NCI-H446 treated with DMSO at 0.1 percent for 48 hours (cell line): ENCODE measurements at places on chromosomes 1 and 21.

- DNase-seq = peak; percentile 54
These were observed at the start of gene VWA1 for GRCh38 chr1:1435106-1435903. TSS of gene VWA1 (plus strand) at chr1:1435690. CDS start at chr1:1435749, 59 bp downstream.

DNA sequence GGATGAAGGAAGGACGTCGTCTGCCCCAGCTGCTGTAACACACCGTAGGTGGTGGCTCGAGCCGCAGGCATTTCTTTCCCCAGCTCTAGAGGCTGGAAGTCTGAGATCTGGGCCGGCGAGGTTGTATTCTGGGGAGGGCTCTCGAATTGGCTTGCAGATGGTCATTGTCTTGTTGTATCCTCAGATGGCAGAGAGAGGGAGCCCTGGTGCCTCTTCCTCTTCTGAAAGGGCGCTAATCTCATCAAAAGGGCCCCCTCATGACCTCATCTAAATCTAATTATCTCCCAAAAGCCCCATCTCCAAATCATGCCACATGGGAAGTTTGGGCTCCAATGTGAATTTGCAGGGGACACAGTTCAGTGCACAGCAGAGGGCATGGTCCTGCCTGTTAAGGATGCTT lies 109.0 kb downstream of the SIK1 start:
- DNase-seq = no peak

- DNase-seq = peak; percentile 31
These were observed 719.0 kb downstream of the RWDD3 start for GRCh38 chr1:95953015-95953414.

- no peak for DNase-seq
These were observed 16.5 kb upstream of the SETDB1 start for GRCh38 chr1:150909585-150910180.

- DNase-seq = no peak
These were observed 11.6 kb downstream of the STYXL2 start for GRCh38 chr1:167105271-167106118.

- DNase-seq = no peak
These were observed 138.5 kb downstream of the ZSCAN20 start for GRCh38 chr1:33610864-33611455.

GRCh38 chr1:39782103-39782502 lies 6.6 kb downstream of the BMP8B start:
- no peak for DNase-seq
